ENCODE measurements at places on chromosomes 16 and 17.

DNA sequence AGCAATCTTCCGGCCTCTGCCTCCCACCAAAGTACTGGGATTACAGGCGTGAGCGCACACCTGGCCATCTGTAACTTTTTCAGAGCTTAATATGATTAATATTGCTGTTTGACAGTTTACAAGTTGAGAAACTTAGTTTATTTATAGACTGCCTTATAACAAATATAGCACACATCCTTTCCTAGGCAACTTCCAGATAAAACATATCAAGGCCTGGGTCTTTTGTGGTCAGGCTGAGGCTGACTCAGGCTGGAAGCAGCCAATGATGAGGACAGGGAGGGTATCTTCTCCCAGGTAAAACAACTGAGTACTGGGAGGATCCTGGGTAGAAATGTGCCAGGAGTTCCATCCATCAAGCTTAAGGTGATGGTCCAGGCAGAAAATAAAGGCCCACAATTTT is 16.2 kb downstream of the LUC7L start:
- DNase-seq, result no peak

DNA sequence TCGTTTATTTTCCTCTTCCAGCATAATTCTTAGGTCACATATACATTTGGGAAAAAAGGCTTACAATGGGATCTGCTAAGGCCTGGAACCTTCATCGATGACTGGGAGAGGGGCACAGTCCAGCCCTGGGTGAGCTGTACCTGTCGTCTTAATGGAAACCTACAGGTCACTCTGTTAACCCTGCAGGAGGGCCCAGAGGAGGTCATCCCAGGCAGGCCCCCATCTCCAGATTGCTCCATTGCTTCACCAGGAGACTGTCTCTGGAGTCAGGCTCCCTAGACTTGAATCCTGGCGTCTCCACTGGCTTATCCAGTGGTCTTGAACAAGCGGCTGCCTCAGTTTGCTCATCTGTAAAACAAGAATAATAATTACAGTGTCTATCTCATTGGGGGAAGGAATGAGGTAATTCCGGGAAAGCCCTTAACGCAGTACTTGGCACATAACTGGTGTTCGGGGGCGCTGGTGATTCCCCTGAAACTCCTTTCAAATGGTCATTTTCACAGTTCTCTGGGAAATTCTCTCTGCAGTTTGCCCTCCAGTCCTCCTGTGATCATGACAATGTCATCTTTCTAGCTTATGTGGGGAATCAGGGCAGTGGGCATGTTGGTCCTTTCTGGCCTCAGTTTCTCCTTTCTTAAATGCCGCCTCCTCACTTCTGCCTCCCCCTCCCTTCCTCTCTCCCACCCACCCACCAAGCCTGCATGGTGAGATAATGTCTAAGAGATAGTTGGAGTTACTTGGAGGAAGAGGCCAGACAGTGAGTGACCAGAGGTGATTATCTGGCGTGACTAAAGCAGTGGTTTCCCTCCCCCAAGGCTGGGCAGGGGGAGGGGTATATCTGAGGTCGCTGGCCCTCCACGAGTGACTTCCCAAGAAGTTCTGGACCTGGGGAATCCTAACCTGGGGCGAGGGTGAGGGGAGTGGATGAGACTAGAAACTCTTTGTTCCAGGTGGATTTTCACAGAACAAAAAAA is 31.3 kb upstream of the TAC4 start:
- DNase-seq, result no peak

DNA sequence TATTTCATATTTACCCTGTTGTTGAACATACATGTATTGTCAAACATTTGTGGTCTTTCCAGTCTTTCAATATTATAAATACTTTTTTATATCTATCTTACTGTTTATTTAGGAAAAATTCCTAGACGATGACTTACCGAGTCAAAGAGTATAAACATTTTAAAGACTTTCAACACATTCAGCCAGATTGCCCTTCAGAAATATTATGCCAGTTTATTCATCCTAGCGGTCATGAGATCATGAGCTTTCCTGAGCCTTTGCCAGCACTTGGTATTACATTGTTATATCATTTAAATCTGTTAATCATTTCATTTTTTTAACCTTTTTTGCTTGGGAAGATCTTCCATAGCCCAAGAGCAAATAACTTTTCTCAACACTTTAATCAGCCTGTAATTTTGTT is 197.4 kb downstream of the SPECC1 start:
- DNase-seq, result no peak

DNA sequence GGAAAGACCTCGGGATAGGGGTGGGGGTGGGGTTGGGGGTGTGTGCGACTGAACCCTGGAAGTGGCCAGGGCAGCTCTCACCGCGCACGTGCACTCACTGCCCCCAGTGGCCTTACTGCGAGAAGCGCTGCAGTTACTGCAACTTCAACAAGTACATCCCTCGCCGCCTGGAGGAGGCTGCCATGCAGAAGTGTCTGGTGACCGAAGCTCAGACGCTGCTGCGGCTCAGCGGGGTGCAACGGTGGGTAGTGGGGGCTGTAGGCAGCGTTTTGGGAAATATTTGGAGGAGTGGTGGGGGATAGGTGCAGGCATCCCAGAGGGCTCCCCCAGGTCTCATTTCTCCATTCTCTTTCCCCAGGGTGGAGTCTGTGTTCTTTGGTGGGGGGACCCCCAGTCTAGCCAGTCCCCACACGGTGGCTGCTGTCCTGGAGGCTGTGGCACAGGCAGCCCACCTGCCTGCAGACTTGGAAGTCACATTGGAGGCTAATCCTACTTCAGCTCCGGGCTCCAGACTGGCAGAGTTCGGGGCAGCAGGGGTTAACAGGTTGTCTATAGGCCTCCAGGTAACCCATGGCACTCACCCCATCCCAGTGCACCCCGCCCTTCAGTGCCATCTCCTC is 972 bp downstream of the RSAD1 start:
- peak; percentile 73 for DNase-seq

DNA sequence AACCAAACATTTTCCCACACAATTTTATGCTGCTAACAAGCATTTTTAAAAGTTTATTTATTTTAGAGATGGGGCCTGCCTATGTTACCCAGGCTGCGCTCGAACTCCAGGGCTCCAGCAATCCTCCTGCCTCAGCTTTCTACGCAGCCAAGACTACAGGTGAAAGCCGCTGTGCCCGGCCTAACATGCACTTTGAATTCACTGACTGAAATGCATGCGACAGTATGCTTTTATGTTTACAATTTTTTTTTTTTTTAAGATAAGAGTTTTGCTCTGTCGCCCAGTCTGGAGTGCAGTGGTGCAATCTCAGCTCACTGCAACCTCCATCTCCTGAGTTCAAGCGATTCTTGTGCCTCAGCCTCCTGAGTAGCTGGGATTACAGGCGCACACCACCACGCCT is 47.8 kb downstream of the MAP1LC3B start:
- DNase-seq, result no peak

GRCh38 chr17:39744836-39745215 is 7.1 kb downstream of the GRB7 start:
- DNase-seq, result no peak

GRCh38 chr17:82244413-82245133 is 15.7 kb downstream of the SLC16A3 start:
- DNase-seq, result no peak

- DNase-seq, result no peak
These were observed 80.1 kb upstream of the RPL38 start for GRCh38 chr17:74123350-74123749.

DNA sequence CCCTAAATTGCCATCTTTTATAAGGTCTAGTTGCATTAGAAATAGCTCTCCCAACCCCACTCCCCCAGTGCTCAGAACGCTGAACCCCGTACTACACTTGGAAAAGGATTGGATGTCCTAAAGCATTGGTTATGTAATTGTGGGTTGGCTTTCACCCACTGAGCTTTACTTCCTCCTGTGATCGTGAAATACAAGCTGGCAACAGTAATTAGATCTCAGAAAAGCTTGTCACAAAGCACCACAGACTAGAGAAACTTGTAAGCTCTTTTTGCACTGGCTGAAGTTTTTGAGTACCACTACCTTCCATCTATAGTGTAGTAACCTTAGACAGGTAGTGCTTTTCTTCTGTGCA is 54.4 kb downstream of the SIAH1 start:
- no peak for DNase-seq

DNA sequence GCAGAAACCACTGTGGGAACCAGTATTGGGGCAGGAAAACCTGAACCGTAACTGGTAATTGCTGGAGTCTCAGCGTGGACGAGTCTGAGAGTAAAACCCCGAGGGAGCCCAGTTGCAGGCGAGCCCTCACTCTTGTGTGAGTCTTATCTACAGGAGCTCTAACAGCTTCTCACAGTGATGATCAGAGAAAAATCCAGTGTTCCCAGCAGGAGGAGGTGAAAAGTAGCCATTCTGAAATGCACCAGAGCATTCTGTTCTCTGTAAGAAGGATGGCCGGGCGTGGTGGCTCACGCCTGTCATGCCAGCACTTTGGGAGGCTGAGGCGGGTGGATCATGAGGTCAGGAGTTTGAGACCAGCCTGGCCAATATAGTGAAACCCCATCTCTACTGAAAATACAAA is 161.2 kb downstream of the COPRS start:
- DNase-seq, result no peak

DNA sequence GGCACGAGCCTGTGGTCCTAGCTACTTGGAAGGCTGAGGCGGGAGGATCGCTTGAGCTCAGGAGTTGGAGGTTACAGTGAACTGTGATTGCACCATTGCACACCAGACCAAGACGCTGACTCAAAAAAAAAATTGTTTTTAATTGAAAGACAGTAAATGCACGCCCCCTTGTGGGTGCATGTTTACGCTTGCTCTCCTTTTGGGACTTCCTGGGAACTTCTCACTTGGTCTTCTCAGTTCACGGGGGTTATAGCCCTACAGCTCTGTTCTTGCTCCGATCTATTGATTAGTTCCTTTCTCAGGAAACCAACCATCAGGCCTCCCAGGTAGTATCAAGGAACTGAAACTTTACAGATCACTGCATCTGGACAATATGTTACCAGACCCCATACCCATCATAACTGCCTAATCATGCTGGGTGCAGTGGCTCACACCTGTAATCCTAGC is 14.2 kb upstream of the RIPOR1 start:
- DNase-seq, result peak; percentile 85

DNA sequence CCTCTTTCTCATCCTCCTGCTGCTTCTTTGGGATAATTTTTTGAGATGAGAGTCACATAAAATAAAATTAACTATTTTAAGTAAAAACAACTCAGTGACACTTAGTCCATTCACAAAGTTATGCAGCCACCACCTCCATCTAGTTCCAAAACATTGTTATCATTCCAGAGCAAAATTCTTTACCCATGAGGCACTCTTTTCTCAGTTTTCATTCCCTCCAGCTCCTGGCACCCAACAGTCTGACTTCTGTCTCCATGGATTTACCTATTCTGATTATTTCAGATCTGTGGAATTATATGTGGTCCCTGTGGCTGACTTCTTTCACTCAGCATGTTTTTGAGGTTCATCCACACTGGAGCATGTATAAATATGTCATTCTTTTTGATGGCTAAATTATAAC is 239.9 kb upstream of the DYNLRB2 start:
- DNase-seq, result no peak

GRCh38 chr17:35132099-35132498 is 10.0 kb downstream of the NLE1 start:
- no peak for DNase-seq

GRCh38 chr17:13044572-13045065 is 26.8 kb upstream of the ELAC2 start:
- no peak for DNase-seq

DNA sequence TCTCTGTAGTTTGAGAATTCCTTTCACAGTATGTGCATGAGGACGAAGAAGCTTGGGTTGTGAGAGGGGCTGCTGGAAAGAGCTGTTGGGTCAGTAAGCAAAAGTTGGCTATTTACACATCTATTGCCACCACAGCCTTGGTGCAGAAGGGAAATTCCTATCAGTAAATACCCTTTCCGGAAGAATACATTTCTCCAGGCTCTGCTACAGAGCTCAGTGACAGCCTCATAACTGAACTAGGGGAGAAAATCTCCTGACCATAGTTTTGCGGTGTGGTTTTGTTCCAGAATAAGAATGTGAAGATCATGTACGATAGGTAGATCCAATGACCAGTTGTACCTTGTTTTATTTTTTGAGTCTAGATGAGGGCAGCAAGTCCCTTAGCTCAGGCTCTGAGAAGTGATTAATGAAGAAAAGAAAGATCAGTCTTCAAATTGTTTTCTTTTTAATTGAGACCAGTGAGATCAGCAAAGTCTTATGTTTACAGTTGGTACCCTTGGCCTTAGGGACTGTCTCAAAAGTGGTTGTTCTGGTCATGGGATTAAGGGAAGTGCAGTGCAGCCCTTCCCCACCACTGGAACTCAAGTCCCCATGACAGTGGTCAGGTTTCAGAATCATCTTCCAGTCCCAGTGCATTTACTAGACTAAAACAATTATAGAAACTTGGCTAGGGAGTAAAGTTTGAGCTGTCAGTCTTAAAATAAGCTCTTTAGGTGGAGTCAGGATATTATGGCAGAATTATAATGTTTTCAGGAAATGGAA is 123.5 kb downstream of the PHKB start:
- DNase-seq, result no peak

DNA sequence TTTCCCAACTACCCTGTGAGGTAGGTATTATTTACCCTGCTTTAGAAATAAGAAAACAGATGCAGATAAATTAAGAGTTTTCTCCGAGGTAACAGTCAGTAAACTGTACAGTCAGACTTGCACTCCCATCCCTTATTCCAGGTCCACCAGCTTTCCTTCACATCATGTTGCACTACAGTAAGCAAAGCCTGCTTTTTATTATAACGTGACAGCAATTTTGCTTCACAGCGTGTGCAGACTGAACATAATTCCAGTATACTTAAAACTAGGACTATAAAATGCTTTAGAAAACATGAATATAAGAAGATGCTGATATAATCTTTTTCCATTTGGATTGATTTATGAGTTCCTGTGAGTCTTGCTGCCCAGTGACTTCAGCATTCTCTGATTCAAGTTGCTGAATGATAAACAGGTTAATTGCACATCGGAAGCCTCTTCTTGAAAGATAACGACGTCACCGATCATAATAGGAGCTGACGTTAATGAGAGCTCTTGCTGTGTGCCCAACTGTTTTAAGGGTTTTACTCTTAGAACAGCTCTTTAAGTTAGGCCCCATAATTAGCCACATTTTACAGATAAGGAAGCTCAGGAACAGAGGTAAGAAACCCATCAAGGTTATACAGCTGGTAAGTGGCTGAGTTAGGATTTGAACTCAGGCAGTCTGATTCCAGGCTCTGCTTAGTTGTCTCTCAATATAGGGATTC is 1.4 kb downstream of the LIG3 start:
- DNase-seq, result peak; percentile 9

GRCh38 chr16:50398336-50398735 is 29.5 kb upstream of the BRD7 start:
- DNase-seq, result no peak

DNA sequence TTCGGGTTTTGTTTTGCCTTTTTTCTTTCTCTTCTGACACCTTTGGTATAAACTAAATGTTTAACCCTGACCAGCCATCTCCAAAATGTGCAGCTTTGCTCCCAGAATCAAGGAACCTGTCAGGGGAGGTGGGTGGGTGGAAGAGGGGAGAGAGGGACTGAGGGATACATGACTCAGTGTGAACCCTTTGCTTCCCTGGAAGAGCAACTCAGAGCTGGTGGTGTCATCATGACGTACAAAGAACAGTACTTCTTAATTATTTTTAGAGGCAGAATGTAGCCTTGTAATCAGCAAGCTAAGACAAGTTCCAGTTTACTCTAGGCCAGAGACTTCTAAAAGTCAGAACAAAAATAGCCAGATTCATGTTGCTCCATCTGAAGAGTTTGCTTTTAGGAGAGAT is 119.6 kb upstream of the HAS3 start:
- no peak for DNase-seq
